CD4-positive, alpha-beta T cell (primary cell): ENCODE measurements at places on chromosomes 1 and 21.

- H3K27me3 ChIP-seq, result peaks cover 11% of the 10 kb centered on the region
- H3K27ac ChIP-seq, result no peak overlapping the region
- no peak for DNase-seq
Measured at GRCh38 chr1:215529111-215529510, 38.0 kb upstream of the KCTD3 start.

- H3K4me3 ChIP-seq, result peak overlapping the region; percentile 49
- H3K36me3 ChIP-seq, result no peaks in the 10 kb centered on the region
- peak overlapping the region; percentile 71 for H3K27ac ChIP-seq
- H3K27me3 ChIP-seq, result no peaks in the 10 kb centered on the region
- peaks cover 8% of the 10 kb centered on the region for H3K4me1 ChIP-seq
- DNase-seq, result no peak
Measured at GRCh38 chr1:54764922-54765561, 719 bp upstream of the PARS2 start.

GRCh38 chr1:160626509-160627342, 20.1 kb downstream of the SLAMF1 start:
- no peak for DNase-seq
- peaks cover 52% of the 10 kb centered on the region for H3K36me3 ChIP-seq
- H3K4me1 ChIP-seq, result peaks cover 91% of the 10 kb centered on the region
- H3K27me3 ChIP-seq, result no peaks in the 10 kb centered on the region

- no peaks in the 10 kb centered on the region for H3K27me3 ChIP-seq
- H3K27ac ChIP-seq, result peak overlapping the region; percentile 60
- H3K36me3 ChIP-seq, result no peaks in the 10 kb centered on the region
- peaks cover 96% of the 10 kb centered on the region for H3K4me1 ChIP-seq
Measured at GRCh38 chr1:26538480-26539412, 9.2 kb downstream of the RPS6KA1 start.

- no peaks in the 10 kb centered on the region for H3K4me1 ChIP-seq
- H3K36me3 ChIP-seq, result no peaks in the 10 kb centered on the region
- DNase-seq, result no peak
- H3K27ac ChIP-seq, result no peak overlapping the region
Measured at GRCh38 chr1:17831597-17831996, 76.5 kb downstream of the ACTL8 start.

DNA sequence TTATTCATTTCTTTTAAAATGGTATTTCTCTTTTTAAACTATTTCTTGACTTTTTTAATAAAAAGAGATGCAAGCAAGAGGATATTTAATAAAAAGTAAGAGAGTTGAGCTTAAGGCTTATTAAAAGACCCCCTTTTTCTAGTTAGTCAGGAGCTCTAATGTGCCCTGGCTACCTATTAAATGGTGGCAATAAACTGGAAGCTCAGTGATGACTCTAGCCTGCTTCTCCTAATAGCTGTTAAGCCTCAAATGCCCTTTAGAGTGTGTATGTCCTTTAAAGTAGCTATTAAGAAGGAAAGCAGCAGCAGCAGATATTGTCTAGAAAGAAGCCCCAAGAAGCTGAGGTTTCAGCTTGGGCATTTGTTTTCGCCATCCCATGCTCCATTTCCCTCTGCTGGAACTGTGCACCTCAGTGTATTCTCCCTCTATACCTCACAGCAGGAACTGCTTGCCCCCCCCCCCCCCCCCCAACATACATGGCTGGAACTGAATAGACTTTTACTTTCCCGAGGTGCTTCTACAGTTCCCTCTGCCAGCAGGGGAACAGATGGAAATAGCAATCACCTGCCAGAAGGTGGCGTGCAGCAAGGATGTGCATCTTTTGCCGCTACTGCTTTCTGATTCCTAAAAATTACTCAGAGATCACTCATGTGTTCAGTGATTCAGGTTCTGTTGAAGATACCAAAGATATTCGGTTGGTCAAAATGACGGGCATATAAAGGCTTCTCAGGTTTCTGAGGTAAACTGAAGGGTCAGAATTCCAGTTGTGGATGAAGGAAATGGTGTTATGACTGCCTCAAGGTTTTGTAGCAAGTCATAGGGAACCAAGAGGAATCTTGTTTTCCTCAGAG, 2.5 kb downstream of the RGS4 start:
- H3K36me3 ChIP-seq, result no peaks in the 10 kb centered on the region
- no peak overlapping the region for H3K27ac ChIP-seq
- H3K4me3 ChIP-seq, result no peak overlapping the region
- peaks cover 23% of the 10 kb centered on the region for H3K27me3 ChIP-seq
- DNase-seq, result no peak

GRCh38 chr1:40047769-40048168, 7.2 kb downstream of the CAP1 start:
- no peaks in the 10 kb centered on the region for H3K27me3 ChIP-seq
- H3K4me1 ChIP-seq, result peaks cover 75% of the 10 kb centered on the region
- H3K36me3 ChIP-seq, result peaks cover 50% of the 10 kb centered on the region

DNA sequence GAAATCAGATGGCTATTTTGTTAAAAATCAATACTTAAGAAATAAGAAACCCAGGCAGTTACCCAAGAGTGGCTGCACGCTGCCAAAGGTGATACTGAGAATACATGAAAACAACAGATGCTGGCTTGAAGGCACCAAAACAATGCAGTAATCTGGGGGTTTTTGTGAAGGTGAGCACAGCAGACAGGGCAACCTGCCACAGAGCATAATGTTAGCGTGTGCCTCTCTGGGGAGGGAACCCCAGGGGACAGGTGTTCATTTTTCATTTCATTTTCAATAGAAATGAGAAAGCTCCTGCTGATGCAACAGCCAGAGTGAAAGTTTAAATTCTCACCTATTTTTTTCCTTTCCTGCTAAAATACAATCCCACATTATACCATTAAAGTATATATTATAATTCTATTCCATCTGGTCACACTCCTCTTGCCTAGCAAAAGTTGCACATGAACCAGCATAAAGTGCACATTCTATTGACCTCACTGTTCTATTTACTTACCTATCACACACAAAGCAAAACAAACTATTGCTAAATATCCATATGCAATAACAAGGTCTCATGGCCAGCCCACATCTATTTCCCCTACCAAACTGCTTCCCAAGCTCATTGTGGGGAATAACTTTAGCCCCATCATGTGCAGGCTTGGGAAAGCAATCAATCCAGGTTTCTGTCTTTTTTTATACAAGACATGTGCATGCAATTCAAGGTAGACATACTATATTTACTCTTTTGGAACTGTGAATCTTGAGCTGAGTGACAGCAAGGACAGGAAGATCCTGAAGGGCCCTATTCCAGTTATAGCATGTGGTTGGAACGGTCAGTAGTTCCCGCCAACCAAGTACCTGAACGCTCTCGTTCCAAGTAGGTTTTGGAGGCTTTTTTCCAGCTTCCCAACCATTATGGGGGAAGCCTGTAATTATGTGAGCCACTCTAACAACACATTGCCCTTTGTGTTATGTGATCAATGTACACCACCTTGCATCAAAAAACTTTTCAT, 173.6 kb downstream of the RERE start:
- H3K4me3 ChIP-seq, result no peak overlapping the region
- DNase-seq, result no peak
- H3K36me3 ChIP-seq, result no peaks in the 10 kb centered on the region
- no peaks in the 10 kb centered on the region for H3K4me1 ChIP-seq
- H3K27ac ChIP-seq, result no peak overlapping the region

DNA sequence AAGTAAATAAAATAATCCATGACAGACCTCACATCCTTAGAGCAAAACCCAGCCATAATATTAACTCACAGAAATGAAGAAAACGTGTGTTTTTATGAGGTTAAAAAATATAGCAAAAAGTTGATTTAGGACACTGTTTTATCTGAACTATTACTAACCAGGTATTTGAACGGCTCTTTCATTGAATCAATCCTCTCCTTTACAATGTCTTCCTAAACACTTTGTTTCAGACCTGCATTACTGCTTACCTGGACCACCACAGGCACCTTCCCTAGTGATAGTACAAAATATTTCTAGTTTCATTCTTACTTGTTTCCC, 25.0 kb downstream of the TBX15 start:
- no peak overlapping the region for H3K27ac ChIP-seq
- H3K4me1 ChIP-seq, result no peaks in the 10 kb centered on the region
- no peak overlapping the region for H3K4me3 ChIP-seq
- H3K27me3 ChIP-seq, result no peaks in the 10 kb centered on the region
- no peaks in the 10 kb centered on the region for H3K36me3 ChIP-seq

GRCh38 chr1:33151116-33151515, 30.7 kb downstream of the TRIM62 start:
- no peak overlapping the region for H3K27ac ChIP-seq
- no peaks in the 10 kb centered on the region for H3K4me1 ChIP-seq
- no peak for DNase-seq
- H3K36me3 ChIP-seq, result peaks cover 53% of the 10 kb centered on the region
- no peaks in the 10 kb centered on the region for H3K27me3 ChIP-seq

DNA sequence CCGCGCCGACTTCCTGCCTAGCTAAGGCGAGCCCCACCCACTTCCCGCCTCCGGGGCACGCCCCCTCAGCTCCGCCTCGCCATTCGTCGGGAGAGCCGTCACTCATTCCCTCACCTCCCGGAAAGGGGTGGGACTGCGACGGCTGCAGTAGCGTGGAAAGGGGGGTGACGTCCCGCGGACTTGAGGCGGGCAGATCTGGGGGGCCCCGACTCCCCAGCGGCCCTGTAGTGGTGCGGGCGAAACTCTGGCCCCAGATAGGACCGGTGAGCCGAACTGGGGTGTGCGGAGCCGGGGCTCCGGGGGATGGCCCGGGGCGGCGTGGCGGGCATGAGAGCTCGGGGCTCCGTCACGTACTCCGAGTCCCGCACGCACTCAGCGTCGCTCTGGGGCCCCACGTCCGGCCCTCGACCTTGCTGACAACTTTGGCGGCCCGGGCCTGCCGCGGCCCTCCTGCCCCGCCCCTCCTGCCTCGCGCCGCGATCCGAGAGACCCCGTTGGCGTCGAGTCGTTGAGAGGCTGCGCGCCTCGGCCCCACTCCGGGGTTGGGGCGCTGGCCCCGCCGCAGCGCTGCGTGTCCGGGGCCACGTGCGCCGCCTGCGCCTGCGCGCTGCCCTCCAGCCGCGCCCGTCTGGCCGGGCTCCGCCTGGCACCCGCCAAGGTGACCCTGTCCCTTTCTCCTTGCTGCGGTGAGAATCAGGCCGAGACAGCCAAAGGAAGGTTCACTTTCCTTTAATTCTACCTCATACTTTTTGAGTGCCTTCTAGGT, 395 bp upstream of the ENO1 start:
- peak overlapping the region; percentile 97 for H3K27ac ChIP-seq
- DNase-seq, result peak; percentile 99

GRCh38 chr1:182185136-182185535, 123.6 kb upstream of the ZNF648 start:
- H3K27ac ChIP-seq, result no peak overlapping the region
- DNase-seq, result no peak
- H3K4me3 ChIP-seq, result no peak overlapping the region
- H3K4me1 ChIP-seq, result no peaks in the 10 kb centered on the region

- H3K36me3 ChIP-seq, result no peaks in the 10 kb centered on the region
- H3K4me1 ChIP-seq, result no peaks in the 10 kb centered on the region
- no peak overlapping the region for H3K4me3 ChIP-seq
- no peak for DNase-seq
- no peaks in the 10 kb centered on the region for H3K27me3 ChIP-seq
- no peak overlapping the region for H3K27ac ChIP-seq
Measured at GRCh38 chr1:161702250-161702649, 4.8 kb upstream of the FCRLA start.

DNA sequence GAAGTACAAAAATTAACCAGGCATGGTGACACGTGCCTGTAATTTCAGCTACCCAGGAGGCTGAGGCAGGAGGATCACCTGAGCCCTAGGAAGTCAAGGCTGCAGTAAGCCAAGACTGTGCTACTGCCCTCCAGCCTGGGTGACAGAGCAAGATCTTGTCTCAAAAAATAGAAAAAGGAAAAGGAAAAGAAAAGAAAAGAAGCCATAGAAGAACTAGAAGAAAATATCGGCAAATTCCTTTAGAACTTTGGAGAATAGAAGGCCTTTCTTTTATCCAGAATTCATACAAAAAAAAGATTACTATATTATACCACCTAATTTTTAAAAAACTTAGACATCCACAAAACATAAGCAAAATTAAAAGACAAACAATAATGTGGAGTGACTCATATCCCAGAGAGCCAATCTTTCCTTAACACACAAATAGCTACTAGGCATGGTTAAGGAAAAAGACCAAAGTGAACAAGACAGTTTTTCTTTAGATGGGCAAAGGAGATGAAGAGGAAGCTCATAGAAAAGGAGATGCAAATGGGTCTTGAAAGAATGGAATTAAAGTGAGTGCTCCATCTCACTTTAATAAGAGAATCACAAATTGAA, 251.1 kb upstream of the IRF2BP2 start:
- DNase-seq, result no peak
- peaks cover 8% of the 10 kb centered on the region for H3K4me1 ChIP-seq
- no peak overlapping the region for H3K4me3 ChIP-seq
- no peaks in the 10 kb centered on the region for H3K36me3 ChIP-seq

GRCh38 chr1:7153464-7153863, 368.2 kb downstream of the CAMTA1 start:
- DNase-seq, result no peak
- no peak overlapping the region for H3K27ac ChIP-seq
- H3K36me3 ChIP-seq, result no peaks in the 10 kb centered on the region
- H3K4me3 ChIP-seq, result no peak overlapping the region

- H3K4me3 ChIP-seq, result no peak overlapping the region
- no peak for DNase-seq
- no peaks in the 10 kb centered on the region for H3K27me3 ChIP-seq
- no peak overlapping the region for H3K27ac ChIP-seq
Measured at GRCh38 chr1:108551137-108551862, 8.6 kb upstream of the EEIG2 start.

- H3K36me3 ChIP-seq, result no peaks in the 10 kb centered on the region
- H3K27me3 ChIP-seq, result peaks cover 5% of the 10 kb centered on the region
- H3K4me3 ChIP-seq, result no peak overlapping the region
- no peak overlapping the region for H3K27ac ChIP-seq
- no peak for DNase-seq
Measured at GRCh38 chr1:230797942-230798365, 50.8 kb downstream of the CAPN9 start.

DNA sequence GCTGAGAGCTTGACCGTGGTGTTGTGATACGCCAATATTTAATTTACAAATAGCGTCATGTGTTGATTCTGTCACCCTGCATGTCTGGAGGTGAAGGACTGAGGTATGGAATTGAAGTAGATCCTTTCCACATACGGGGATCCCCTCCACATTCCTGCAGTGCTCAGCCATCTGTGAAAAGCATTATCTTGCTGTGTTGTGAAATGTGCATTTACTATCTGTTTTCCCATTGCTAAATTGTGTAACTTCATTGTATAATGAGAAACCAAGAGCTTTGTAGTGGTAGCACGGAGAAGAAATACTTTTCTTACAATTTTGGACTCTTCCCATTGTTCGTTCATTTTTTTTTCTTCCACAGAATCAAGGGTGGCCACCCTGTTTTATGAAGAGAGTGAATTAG, 577.3 kb upstream of the ZP4 start:
- no peaks in the 10 kb centered on the region for H3K27me3 ChIP-seq
- no peak for DNase-seq
- no peaks in the 10 kb centered on the region for H3K4me1 ChIP-seq
- H3K27ac ChIP-seq, result no peak overlapping the region
- no peaks in the 10 kb centered on the region for H3K36me3 ChIP-seq
